ENCODE measurements at places on chromosomes 2 and 18.

DNA sequence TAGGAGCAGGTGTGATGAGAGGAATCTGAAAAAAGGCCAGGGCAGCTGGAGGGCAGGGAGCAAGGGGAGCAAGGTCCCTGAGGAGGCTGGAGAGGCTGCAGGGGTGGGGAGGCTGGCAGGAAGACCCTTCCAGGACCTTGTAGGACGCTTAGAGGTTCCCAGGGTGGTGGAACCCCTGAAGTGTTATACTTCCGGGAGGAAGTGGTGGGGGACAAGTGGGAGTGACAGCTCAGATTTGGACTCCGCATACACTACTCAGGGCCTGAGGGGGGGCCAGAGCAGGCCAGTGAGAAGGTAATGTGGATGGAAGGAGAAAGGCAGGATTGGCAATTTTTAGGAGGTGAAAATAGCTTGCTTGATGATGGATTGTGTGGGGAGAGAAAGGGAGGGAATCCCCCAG, 1.9 kb upstream of the NCAPH start:
- DNase-seq, result no peak

DNA sequence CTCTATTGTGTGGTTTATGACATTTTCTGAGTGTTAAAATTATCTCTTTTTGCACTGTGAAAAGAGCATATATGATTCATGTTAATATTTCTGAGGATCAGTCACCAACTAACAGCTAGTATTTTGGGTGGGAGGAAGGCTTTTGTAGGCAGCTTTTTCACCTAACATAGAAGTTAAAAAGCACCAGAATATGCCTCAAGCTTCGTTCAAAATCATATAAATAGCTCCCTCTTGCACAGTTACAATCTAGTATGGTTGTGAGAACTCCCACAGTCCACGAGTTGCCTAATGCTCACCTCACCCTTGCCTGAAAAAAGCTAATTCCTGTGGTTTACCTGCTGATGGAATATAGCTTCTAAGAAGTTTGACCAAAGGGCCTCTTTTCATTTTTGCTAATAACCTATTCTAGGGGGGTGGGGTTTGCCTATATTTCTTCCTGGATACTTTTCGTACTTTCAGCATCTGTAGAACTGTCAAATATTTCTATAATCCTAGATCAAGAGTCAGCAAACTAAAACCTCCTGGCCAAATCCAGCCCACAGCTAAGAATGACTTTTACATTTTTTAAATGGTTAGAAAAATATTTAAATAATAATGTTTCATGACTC, 167.1 kb upstream of the FOSL2 start:
- no peak for DNase-seq

- no peak for DNase-seq
These were observed 4.8 kb downstream of the RESP18 start for GRCh38 chr2:219327719-219328118.

DNA sequence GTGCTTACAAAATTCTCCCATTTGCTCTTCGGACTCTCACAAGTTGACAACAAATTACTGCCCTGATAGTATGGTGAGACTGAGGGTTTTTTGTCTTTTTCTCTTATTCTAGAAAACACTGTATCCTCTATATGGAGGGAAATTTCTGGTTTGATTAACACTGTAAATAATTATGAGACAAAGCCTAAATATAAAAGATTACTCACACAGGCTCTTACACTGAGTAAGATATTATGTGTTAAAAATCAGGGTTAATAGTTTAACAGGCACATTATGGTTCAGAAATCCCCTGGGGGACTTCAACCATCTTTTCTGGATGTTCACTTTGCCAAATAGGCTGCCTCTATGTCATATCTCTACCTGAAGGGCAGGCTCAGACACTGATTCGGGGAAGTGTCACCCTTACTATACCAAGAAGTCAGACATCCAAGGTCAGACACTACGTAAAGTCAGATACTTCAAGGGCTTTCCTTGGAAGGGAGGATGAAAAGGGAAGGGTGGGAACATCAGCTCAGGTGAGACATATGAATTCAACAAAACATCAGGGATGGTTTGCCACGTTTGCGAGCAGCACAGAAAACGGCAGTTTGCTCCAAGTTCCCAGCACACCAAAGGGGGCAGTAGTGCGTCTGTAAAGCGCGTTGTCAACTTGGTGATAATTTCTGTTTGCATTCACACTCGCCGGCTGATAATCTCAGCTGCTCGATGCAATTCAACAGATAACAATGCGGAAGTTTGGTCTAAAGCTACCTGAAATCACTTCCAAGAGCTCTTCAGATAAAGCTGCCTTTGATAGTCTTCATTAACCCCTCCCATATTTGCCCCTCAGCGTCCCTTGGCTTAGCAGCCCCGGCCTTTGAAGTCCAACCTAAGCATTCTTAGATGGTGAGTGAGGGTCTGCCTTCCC, 972 bp upstream of the RASGRP3 start:
- peak; percentile 53 for DNase-seq

GRCh38 chr18:44541159-44541558, 139.5 kb upstream of the SETBP1 start:
- DNase-seq, result no peak

- DNase-seq, result no peak
These were observed 113.5 kb downstream of the ZNF236 start for GRCh38 chr18:76935722-76936337.

DNA sequence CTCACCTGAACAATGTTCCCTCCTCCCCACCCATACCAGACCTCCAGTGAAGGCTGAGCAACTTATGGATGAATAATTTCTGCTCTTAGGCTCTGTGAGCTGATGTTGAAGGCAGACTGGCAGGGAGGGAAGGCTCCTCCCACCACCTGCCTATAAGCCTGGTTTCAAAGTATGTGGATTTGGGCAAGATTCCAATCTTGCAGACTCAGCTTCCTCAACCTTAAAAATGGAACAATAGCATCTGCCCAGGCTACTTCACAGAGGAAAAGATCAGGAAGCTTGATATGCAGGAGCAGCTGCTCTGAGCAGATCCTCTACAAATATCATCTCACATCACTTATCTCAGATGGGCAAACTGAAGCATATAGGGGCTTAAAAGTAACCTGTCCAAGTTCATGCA, 112.2 kb downstream of the ZFP36L2 start:
- DNase-seq, result no peak

- peak; percentile 55 for DNase-seq
These were observed 214.6 kb downstream of the SETBP1 start for GRCh38 chr18:44895176-44895798.

GRCh38 chr18:36572135-36572856, 256.5 kb downstream of the TPGS2 start:
- peak; percentile 45 for DNase-seq

GRCh38 chr18:3380384-3380961, 69.5 kb upstream of the TGIF1 start:
- DNase-seq, result no peak

- DNase-seq, result no peak
These were observed 30.4 kb downstream of the CYTIP start for GRCh38 chr2:157413326-157414035.

DNA sequence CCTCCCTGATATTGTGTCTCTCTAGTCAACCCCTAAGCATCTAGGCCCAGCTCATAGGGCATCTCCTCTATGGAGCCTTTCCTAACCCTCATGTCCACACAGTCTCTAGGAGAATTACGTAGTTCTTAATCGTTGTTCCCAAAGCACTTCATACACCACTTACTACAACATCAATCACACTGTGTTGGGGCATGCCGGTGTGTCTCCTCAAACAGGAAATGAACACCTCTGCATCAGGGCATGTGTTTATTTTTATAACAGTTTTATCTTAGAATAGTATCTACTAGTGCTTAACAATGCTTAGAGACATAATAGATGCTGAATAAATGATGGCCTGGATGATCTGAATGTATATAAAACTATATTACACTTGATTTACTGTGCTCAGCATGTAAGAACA, 19.7 kb downstream of the CYP1B1 start:
- no peak for DNase-seq

GRCh38 chr2:54574107-54574859, 118.2 kb downstream of the SPTBN1 start:
- DNase-seq, result no peak

DNA sequence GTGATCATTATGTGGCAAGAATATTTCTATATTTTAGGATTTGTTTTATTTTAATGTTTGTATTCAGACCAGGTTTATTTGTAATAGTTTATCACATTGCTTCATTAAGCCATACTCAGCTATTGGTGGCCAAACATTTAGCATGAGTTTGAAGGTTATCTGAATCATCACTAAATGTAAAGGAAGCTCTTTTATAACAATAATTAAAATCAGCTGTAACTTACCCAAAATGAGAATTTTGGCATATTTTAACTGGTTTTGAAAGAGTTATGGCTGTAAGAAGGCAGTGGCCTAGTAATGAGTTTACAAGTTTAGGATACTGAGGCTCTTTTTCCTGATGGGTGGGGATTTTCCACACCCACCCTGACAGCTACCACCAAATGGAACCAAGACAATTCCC, 177.8 kb downstream of the EN1 start:
- DNase-seq, result no peak

DNA sequence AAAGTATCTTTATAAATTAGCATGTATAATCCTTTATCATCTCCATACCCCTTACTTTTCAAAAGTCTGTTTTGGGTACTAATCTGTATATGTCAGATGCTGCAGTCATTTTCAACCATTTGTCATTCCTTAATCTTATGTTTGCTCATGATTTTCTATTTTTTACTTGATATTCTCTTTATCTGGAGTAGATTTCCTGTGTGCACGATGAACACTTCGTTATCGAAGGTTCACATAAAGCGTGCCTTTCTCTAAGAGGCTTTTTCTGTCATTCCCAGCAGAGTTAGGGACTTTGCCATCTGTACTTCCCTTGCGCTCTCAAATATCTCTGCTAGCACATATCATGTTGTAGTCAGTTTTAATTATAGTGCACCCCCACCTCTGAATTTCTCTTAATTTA, 123.2 kb downstream of the BIRC6 start:
- DNase-seq, result no peak

GRCh38 chr2:126825316-126825715, 73.4 kb upstream of the TEX51 start:
- DNase-seq, result peak; percentile 73

GRCh38 chr2:157158111-157158510, 99.4 kb upstream of the GALNT5 start:
- no peak for DNase-seq

GRCh38 chr2:10417551-10418335, 30.4 kb downstream of the ODC1 start:
- DNase-seq, result no peak

DNA sequence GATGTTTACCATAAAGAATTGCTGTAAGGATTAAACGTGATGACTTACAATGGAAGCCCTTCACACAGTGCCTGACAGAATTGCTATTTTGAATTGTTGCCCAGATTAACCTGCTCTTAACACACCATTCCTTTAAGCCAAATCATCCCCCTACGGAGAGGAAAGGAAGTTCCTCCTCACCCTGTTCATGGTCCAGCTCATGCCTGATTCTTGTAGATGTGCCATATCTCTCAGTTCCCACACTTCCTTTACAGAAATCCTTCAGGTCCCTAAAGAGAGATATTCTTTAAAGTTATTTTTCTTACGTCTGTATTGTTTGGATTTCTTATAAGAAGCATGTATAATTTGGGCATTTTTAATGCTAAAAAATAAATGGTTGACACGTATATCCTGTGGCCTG, 127.5 kb upstream of the DAPL1 start:
- DNase-seq, result peak; percentile 42

All from cerebellar cortex (tissue), 1 donor.